A549 treated with CORT108297 at 1 μM for 4 hours (cell line): ENCODE measurements at places on chromosomes 7 and 10. TPM values are rescaled to one million over a fixed set of nuclear protein-coding genes. Genes with fewer than 3 reads are reported as not detected.

Gene GCK
- total RNA-seq: not detected in 5 replicates

Gene DOCK4
- total RNA-seq: 3.7 to 6.3 TPM (median 5.6 TPM) in 5 replicates

Gene CDC123
- total RNA-seq: 120 to 192 TPM (median 128 TPM) in 5 replicates

Gene RNF133
- not detected in 5 replicates for total RNA-seq

Gene ADRA2A
- total RNA-seq: 0.02 to 0.05 TPM (median 0.03 TPM) in 4 of 5 replicates, not detected in the other

Gene FAM25G
- total RNA-seq: 1.1 to 1.8 TPM (median 1.5 TPM) in 3 of 5 replicates, not detected in the others

Gene ERVW-1
- total RNA-seq: 0.09 TPM in 1 of 5 replicates, not detected in the others
